ENCODE measurements at places on chromosomes 6 and 20.

DNA sequence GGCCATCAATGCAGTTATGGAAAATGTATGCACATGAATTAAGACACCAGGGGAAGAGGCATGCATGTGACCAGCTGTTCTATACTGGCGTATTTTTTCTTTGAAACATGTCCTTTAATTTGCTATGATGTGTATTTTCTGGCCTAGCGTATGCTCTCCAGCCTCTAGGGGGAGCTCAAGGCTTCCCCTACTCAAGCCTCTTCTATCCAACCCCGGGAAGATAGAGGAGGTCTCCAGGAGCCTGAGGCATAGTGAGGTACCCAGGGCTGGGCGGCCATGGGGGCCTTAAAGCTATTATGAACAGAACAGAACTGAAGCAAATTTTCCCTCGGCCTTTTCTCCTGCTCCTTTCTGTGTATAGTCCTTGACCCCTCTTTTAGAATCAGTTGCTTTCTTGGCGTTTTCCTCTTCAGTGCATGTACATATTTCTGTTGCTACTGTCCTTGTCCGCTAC lies 528.9 kb downstream of the MAFB start:
- DNase-seq: no peak

- DNase-seq: no peak
Observed at GRCh38 chr6:126027601-126028000, 41.3 kb downstream of the TRMT11 start.

DNA sequence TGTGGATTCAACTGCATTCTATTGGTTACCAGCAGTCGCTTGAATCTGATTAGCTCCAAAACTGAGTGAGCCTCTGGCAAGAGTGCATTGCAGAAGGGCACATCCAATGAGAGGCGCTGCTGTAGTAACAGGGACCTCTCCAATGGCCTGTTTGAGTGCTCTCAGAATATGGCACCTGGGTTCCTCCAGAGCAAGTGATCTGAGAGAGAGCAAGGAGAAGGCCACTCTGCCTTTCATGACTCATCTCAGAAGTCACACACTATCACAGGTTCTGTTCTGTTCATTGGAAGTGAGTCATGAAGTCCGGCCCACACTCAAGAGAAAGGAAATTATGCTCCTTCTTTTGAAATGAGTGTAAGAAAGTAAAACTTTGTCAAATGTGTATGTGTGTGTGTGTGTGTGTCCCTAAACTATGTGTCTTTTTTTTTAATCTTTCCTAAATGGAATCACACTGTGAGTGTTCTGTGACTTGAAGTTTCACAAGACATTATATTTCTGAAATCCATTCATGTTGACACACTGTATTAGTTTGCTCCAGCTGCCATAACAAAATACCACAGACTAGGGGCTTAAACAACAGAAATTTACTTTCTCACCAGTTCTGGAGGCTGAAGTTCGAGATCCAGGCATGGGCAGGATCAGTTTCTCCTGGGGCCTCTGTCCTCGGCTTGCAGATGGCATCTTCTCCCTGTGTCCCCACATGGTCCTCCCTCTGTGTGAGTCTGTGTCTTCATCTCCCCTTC lies 138.3 kb upstream of the CDYL start:
- DNase-seq: no peak

DNA sequence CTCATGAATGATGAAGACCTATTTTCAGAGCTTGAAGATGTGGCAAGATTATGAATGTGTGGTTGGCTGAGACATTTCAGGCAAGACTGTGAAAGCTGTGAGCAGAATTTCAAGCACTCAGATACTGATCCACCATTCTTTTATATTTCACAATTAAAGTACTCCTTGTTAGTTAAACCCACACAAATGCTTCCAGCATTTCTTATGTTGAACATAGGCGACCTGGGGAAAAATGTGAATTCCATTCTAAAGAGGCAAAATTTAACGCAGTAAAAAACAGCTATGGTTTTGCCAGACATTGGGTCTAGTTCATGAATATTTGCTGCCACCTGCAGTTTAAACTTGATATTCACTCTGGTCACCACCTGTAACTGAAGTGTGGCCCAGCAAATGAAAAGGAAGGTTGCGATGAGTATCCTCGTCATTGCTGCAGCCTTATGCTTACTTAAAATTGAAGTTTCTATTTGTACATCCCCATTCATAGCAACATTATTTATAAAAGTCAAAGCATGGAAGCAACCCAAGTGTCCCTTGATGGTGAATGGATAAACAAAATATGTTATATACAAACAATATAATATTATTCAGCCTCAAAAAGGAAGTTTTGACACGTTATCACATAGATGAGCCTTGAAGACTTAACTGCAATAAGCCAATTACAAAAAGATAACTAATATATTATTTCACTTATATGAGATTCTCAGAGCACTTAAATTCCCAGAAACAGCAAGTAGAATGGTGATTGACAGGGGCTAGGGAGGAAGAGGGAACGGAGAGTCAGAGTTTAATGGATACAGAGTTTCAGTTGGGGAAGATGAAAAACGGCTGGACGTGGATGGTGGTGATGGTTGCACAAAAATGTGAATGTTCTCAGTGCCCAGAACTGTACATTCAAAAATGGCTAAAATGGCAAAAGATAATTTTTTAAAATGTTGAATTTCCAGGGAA lies 32.4 kb upstream of the FAM184A start:
- DNase-seq: no peak

DNA sequence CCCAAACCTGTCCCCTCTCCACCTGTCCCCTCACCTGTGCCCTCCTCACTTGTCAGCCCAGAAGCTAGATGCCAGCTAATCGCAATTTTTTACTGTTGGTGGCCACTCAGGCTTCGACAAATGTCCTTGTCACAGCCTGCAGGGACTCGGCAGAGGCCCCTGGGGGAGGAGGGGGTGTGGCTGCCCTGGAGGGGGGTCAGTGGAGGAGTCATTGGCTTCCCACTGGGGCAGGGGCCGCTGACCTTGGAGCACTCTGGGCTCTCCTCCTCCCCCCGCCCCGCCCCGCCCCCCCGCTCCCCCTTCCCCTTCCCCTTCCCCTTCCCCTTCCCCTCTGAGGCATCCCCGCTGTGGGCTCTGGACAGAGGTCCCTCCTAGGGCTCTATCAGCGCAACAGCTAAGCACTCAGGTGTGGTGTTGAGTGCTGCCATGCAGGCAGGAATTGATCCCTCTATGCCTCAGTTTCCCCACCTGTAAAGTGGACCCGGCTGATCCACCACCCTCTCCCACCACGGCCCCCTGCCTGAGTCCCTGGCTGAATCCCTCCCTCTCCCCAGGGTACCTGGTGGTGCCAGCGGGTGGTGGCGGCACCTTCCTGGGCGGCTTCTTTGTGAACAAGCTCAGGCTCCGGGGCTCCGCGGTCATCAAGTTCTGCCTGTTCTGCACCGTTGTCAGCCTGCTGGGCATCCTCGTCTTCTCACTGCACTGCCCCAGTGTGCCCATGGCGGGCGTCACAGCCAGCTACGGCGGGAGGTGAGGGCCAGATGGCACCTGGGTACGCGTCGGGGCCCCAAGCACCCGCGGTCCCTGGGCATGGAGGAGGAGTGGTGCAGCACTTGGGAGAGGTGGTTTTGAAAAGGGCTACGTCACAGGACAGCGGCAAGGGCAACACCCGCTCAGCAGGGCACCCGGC lies 23.8 kb downstream of the SLCO4A1 start:
- DNase-seq: no peak

GRCh38 chr6:115969930-115970273 lies 90.8 kb downstream of the FRK start:
- no peak for DNase-seq

- DNase-seq: no peak
Observed at GRCh38 chr6:96302991-96303390, 218.6 kb upstream of the UFL1 start.

DNA sequence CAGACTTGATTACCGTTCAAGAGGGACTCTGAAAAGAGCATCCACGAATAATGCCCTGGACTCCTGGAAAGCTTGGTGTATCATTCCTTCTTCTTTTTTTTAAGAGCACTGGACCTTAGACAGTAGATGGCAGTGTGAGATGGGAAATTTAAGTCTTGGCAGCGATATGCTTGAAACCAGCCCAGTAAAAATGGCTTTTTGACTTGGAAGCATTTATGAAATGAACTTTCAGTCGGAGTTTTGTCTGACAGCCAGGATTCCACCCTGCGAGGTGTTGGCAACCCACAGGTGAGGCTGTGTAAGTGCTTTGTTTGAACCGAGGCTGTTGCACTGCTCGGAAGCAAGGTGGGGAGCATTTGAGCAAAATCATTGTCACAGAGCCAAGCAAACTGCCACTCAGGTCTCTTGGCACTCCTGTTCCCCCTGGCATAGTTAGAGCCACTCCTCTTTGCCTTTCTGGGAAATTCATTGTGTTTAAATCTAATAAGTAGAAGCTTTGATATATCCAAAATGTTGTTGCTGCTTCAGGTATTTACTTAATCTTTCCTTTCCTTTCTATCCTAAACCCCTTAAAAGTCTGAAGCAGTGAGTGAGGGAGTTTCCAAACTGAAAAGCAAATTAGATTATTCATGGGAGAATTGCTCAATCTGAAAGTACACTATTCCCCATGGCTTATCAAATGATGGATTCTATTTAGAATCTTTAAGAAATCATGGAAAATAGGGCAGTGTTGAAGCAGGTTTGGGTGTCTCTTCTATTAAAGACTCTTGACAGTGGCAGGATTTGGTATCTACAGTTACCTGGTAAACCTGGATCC lies 272.8 kb upstream of the SLC35B3 start:
- peak; percentile 11 for DNase-seq
